ENCODE measurements at places on chromosomes 1 and 21. TPM values are rescaled to one million over a fixed set of nuclear protein-coding genes. Genes with fewer than 3 reads are reported as not detected.

Gene TNFRSF8
- 0.70 TPM for total RNA-seq

Gene LY9
- not detected for total RNA-seq

Gene RHCE
- 1.2 TPM for total RNA-seq

Gene CD164L2
- not detected for total RNA-seq

Gene AIRE
- total RNA-seq = not detected

Gene GBP5
- total RNA-seq = not detected

Gene CCDC185
- not detected for total RNA-seq

Gene KIAA0319L
- total RNA-seq = 41.8 TPM

Gene ANXA9
- 0.26 TPM for total RNA-seq

Gene CACNA1E
- total RNA-seq = not detected

Gene ENO1
- 925 TPM for total RNA-seq

Gene GTF2B
- 30.9 TPM for total RNA-seq

Gene SLC25A34
- 3.9 TPM for total RNA-seq

Gene BRDT
- not detected for total RNA-seq

Gene OR10J1
- not detected for total RNA-seq

Gene LEFTY1
- not detected for total RNA-seq

Gene NPR1
- total RNA-seq = 46.2 TPM

Gene HHAT
- total RNA-seq = 3.5 TPM

Gene KIAA0040
- total RNA-seq = 0.58 TPM

Gene KPRP
- total RNA-seq = not detected

Gene PDE9A
- total RNA-seq = 1.1 TPM

Gene PRAMEF15
- total RNA-seq = not detected

Gene RNU1-3
- total RNA-seq = under 0.01 TPM

Gene KCNT2
- 8.2 TPM for total RNA-seq

Gene KCNE2
- total RNA-seq = not detected

Gene RRAGC
- 19.9 TPM for total RNA-seq

Gene KRTAP21-2
- not detected for total RNA-seq

Data from pericardium fibroblast (primary cell).